ENCODE measurements at places on chromosomes 6 and 20.

DNA sequence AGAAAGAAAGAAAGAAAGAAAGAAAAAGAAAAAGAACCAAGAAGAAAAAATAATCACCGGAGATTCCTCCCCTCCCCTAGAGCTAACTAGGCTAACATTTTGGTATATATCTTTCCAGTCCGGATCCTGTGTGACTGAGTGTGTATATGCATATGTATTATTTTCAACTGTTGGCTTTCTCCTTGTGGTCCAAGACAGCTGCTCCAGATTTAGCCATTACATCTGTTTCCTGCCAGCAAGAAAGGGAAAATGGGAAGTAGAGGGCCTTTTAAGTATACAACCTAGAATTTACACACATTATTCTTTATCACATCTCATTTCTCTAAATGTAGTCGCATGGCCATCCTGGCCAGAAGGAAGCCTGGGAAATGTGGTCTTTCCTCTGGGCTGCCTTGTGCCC, 15.2 kb downstream of the SLC52A3 start:
- DNase-seq, result no peak

GRCh38 chr6:111818539-111819226, 54.6 kb downstream of the FYN start:
- no peak for DNase-seq

- DNase-seq, result no peak
Measured at GRCh38 chr20:21640556-21640955, 64.9 kb upstream of the PAX1 start.

DNA sequence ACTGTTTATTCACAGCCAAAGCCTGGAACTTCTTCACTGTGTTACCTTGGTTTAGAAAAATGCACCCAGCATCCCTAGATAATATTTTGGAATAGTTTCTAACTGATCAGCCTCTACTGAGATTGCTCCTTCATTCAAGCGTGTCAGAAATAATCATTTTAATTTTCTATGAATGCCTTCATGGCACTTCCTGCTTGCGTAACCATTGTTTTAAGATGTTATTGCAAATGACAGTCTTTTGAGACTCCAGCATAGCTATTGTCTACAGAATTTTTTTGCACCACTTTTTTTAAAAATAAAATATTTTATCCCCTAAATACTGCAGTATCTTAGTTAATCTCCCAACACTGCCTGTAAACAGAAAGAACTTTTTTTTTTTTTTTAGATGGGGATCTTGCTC, 213.1 kb downstream of the PHACTR1 start:
- DNase-seq, result no peak

DNA sequence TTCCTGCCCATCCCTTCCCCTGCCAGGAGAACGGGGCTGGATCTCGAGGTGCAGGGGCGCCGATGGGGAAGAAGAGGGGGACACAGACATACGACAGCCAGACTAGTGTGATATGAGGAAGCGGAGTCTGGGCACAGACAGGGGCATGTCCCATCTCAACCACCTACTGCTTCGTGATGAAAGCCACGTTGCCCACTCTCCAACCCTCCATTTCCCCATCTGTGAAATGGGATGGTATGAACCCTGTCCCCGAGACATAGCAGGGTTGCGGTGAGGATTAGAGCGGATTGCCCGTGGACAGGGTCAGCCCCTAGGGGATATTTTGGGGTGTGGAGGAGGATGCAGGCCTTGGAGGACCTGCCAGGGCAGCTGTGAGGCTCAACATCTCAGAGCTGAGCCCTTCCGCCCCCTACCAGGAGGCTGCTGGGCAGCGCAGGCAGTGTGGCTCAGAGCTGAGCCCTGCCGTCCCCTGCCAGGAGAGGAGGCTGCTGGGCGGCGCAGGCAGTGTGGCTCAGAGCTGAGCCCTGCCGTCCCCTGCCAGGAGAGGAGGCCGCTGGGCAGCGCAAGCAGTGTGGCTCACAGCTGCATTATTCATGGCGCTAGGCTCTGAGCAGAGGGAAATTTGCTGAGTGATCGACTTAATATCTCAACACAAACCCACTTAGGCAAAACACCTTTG, 71.7 kb downstream of the GRM4 start:
- DNase-seq, result no peak

Data from 8988T (cell line).